ENCODE measurements at places on chromosomes 1 and 21. TPM values are rescaled to one million over a fixed set of nuclear protein-coding genes. Genes with fewer than 3 reads are reported as not detected.
A peak's percentile ranks its signal among the peaks of the same experiment; 100 is the strongest.

- peak; percentile 73 for ATAC-seq
These were observed at the start of gene BEND5 for GRCh38 chr1:48776393-48777218. TSS of gene BEND5 (minus strand) at chr1:48776891. CDS start at chr1:48776831, 60 bp downstream.

DNA sequence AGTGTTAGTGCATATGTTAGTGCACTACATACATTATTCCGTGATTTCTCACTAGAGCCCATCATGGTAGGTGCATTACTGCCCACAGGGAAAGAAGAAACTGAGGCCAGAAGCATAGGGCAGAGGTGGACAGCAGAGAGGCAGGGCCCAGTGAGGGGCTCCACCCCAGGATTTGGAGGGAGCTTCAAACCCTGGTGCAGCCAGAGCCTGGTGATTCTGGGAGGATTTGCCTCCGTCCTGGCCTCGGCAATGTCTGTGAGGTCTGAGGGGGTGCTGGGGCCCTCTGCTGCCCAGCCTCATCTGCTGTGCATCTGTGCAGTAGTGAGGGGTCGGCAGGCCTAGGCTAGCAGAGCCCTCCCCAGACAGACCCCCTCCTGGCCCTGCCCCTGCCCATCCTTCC is 22.8 kb downstream of the PPFIA4 start:
- ATAC-seq: no peak

SLC2A1 gene
- total RNA-seq: 58.2 TPM

CASQ1 gene
- 3.0 TPM for total RNA-seq

- ATAC-seq: no peak
These were observed 310.4 kb downstream of the RRAGC start for GRCh38 chr1:38549191-38549590.

S100A7A gene
- not detected for total RNA-seq

DNA sequence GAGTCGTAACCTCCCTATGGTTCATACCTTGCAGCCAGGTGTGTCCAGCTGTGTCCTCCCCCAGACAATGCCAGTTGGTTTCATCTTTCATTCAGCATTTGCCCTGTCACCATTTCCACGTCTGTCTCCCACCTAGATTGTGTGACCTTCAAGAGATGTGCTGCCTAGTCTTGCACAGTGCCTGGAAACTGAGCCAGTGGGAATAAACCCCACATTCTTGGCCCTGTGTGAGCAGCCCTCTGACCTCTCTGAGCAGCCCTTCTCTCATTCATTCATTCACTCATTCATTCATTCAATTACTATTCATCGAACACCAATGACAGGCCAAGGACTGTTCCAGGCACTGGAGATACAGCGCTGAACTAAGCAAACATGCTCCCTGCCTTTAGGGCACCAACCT is 115.7 kb downstream of the GRIK3 start:
- no peak for ATAC-seq
